RPMI7951 (cell line): ENCODE measurements at places on chromosomes 6 and 20.

DNA sequence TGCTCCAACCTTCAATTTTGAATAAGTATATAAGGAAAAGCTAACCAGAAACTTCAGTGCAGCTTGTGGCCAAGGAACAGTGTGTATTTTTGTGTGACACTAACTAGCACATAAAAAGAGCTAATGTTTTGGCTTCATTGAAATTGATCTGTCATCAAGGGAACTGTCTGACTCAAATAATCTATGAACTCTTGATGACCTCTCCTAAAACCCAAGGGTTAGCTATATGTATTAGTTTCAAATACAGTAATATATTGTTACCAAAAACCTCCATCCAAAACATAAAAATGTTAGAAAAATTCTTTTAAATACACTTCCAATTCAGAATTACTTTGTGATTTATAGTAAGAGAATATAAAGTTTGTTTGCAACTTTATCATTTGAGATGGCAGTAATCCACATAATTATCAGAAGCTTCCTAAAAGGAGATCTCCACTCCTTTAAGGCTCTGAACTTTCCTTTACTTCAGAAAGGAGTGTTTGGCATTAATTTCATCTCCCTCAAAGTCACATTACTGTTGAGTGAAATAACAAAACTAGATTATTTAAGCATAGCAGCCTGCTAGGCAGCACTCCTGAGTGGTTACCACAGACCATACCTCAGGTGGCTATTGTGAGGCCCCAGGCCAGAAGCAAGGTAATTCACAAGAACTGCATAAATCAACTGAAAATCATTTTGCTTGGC is 46.3 kb upstream of the HSF2 start:
- DNase-seq = no peak

DNA sequence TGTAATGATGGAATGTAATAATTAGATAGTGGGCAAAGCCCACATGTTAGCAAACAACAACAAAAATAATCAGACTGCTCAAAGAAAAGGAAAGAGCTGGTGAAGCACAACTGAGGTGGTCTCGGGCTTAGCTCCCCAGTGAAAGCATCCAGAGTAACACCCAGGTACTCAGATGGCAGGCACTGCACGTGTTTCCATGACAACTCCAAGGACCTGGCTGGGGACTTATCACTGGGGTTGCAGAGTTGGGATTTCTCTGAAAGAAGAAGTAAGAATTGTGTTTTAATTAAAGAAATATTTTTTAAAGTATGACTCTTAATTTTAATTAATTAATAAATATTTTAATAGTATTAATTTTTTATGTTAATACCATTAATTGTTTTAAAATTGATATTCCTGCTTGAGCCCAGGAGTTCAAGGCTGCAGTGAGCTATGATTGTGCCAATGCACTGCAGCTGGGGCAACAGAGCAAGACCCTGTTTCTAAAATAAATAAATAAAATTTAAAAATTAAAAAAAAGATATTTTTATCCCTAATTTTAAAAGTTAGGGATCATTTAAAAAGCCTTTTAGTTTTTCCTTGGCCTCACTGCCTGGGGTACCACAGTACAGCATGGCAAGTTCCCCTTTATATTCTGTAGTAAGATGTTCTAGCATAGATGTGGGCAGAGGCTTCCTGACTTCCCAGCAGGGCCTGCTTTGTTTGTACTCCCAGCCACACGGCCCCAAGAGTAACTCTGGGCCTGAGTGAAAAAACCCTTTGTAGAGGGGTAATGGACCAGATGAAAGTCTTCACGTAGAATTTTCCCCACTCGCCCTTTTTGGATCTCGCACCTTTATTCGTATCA is 42.2 kb upstream of the UST start:
- no peak for DNase-seq

- DNase-seq = no peak
Observed at GRCh38 chr6:85000001-85000400, 235.6 kb upstream of the TBX18 start.

- DNase-seq = no peak
Observed at GRCh38 chr6:90478278-90478677, 108.6 kb downstream of the MAP3K7 start.

GRCh38 chr6:26555505-26556262 is 17.5 kb downstream of the HMGN4 start:
- no peak for DNase-seq

GRCh38 chr6:103273048-103273447 is 1586.7 kb downstream of the HACE1 start:
- DNase-seq = no peak

DNA sequence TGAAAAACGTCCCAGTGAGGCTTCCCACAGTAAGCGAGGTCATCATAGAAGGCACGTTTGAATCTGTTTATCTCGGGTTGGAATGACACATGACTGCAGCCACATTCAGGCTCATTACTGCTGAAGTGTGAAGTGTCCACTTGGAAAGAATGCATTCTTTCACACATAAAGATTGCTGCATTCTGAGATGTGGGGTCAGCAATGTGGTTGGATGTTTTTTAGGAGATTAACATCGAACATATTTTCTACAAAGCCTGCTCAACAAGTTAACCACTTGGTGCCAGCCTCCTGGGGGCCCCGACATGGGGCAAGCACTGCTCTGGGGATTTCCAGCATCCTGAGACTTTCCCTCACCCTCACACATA is 79.9 kb downstream of the BMP6 start:
- DNase-seq = no peak

- DNase-seq = no peak
Observed at GRCh38 chr6:10495029-10495428, 26.1 kb upstream of the GCNT2 start.

- no peak for DNase-seq
Observed at GRCh38 chr6:56671160-56671559, 28.5 kb upstream of the DST start.

DNA sequence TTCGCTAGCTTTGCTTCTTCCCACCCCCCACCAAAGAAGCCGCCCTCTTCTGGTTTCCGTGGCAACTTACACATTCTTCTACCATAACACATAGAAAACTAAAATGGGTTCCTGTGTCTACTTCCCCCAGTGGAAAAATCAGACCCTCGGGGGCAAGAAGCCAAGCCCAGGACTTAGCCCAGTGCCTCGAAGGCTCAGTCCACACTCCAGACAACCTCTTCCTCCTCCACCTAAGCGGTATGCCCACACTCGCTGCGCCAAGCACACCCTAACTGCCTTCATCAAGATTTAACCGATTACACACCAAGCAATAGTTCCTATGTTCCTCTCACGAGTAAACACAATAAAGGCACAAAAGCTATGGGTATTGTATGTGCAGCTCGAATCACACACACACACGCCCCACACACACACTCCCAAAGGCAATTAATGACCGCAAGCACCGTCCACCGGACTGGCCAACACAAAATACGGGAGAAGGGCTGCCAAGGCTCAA is 537 bp downstream of the PPIL4 start:
- peak; percentile 67 for DNase-seq

DNA sequence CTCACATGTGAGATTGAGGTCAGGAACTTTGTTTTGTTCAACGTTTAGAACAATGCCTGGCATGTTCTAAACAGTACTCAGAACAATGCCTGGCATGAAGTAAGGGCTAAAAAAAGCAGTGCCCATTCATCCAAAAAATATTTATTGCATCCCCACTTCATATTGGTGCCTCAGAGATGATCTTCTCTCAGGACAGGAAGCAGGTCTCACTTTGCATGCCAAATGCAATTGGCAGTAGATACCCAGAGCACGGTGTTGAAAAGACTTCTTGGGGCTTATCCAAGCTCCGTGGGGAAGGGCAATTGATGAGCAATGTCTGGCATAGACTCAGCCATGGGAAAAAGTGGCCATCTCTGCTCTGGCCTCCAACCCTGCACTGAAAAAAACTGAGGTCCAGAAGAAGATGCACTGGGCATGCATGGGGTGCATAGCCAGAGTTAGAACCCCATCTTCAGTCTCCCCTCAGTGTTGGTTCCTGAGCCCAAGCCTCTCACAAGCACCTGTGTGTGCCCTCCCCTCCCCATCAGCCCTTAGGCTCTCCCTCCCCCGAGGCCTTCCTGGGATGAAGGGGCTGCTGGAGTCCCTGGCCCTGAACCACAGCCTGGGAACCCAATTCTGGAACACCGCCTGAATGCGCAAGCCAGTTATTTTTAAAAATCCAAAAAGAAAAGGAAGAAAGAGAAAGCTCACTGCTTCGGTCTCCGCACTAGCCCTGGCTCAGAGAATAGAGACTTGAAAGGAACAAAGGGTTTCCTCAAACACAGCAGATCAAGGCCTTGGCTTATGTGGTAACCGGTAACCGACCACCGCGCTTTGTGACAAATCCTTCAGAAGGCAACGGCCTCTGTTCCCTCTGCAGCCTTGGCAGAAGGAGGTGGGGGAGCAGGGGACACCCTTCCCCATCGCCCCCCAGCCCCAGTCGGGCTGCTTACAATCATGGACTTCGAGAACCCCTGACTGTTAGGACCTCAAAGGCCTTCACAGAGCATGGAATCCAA is 78.5 kb upstream of the SIRPA start:
- DNase-seq = peak; percentile 91

GRCh38 chr6:10723567-10723881 is 654 bp downstream of the TMEM14C start:
- DNase-seq = peak; percentile 37

GRCh38 chr6:163017801-163018200 is 290.0 kb downstream of the PACRG start:
- DNase-seq = no peak

DNA sequence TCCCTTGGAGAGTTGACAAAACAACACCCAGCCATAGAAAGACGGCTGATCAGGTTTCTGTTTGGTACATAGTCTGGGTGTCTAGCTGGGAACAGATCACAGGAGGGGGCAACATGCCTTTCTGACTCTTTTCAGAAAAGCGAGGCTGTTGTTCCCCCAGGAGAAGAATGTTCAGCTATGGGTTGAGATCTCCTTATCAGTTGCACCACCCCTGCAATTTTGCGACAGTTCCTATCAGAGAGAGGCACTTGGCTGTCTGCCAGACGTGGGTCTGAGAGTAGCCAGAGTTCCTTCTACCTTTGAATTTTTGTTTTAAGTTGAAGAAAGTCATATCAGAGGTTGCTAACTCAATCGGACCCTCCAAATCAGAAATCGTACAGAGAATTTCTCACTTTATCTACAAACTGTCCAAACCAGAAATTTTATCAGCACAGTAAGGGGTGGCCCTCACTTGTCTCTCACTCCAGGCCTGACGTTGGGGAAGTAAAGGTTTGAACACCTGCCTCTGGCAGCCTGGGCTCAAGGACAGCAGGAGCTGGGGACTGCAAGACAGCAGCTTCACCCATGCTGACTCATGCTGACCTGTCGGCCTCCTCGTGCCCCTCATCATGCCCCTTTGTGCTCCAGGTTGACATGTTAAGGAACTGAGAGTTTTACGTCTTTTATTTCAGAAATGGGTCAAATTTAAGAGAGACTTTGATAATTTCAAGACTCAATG is 42.3 kb downstream of the TMC2 start:
- no peak for DNase-seq

DNA sequence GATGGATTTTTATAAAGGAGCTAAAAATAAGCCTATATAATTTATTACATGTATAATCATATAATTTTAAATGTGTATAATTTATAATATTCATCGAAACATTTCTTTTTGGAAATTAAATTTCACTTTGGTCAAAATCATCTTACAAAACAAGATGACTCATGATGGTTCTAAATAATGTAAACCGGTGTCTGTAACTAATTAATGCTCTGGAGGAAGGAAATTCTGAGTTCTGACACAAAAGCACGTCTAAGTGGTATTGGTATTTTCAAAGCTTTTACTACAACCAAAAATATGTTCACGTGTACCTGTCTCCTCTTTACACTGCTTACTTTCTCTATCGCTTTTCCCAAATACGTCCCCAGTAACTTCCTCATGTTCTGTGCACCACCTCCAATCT is 134.1 kb downstream of the MTHFD1L start:
- no peak for DNase-seq

DNA sequence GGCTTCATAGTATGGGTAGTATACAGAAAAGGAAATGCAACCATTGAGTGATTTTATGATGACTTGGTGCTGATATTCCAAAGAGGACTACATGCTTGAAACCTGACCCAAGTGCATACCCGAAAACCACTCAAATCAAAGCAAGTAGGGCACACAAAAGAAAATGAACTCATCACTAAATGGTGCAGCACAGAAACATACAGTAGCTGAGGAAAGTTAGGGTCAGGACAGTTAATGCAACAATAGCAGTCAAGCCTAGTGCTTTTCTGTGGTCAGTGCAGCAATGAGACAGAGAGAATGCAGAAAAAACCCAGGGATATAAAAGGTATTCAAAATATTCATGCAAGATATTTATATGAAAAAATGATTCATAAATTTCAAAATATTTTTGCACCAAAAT is 711.1 kb downstream of the EPHA7 start:
- no peak for DNase-seq

DNA sequence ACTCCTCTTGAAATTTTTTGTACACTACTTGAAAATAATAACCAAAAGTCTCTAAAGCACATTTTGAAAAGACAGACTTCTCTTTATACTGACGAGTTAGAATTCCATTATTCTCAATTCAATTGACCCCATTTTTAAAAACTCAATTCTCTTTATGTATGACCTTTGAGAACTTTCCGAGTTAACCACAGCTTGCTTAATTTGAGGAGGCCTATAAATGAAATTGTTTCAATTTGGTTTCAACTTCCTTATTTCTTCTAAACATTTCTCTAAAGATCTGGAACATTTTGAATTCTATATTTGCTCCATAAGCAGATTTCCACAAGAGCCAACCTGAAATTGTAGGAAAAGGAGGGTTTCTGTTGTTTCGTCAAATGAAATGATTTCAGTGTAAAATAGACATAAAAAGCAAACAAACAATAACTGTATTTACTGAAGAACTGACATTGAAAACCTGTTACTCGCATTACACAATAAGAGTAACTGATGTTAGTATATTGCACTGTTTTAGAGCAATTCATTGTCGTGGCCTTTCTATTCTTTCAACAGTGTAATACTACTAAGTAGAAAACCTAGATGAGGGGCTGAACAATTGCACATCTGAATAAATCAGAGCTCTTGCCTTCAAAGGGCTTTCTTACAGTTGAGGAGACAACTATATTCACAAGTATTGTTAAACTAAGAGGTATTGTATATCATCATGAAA is 223.6 kb downstream of the HIVEP2 start:
- DNase-seq = no peak

GRCh38 chr6:28719275-28719940 is 193.7 kb downstream of the GPX5 start:
- DNase-seq = no peak

GRCh38 chr6:116118608-116119007 is 7.3 kb downstream of the COL10A1 start:
- DNase-seq = peak; percentile 58

GRCh38 chr6:72824833-72825232 is 203.0 kb downstream of the KCNQ5 start:
- DNase-seq = no peak
